ENCODE measurements at places on chromosomes 6 and 20.

DNA sequence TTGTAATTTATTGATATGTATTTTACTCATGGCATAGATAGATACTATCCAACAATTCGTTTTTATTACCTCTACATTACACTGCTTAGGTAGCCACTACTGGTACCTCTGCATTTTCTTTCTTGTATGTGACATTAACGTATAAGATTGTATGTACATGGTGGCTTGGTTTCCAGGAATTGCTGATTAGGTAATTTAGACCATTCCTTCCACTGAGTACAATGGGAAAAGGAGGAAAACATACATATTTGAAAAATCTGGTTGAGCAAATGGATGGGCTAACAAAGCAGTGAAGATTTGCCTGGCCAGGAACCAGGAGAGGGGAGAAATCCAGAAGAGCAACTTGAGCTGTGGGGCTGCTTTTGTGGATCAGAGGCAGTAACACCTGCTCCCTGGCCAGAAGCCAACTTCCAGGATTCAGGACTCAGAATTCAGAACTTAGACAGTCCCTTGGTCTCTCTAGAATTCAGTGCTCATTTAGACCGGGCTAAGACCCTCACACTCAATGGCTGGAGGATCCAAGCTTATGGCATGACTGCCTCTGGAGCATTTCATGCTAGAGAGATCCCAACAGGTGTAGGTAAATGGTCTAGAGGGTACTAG lies 17.9 kb upstream of the MICB start:
- DNase-seq, result no peak

- DNase-seq, result no peak
Observed at GRCh38 chr6:40610229-40610628, 23.1 kb upstream of the LRFN2 start.

- DNase-seq, result no peak
Observed at GRCh38 chr6:118187568-118188164, 280.6 kb downstream of the SLC35F1 start.

DNA sequence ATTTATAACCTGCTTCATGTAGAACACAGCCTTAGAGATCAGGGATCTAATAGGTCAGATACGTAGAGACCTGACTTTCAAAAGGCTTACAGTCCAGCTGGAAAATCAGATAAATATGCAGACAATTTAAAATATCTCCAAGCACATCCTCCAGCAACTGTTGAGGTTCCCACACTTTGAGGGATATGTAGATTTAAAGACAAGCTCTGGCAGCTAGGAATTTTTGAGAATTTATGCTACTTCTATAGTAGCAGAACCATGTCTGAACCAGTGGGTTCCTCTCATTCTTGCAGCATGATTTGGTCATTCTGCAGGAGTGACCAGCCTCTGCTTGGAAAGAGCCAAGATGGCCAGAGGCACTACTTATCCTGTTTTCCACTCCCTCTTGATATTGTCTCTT lies 60.5 kb downstream of the CYB5R4 start:
- no peak for DNase-seq

DNA sequence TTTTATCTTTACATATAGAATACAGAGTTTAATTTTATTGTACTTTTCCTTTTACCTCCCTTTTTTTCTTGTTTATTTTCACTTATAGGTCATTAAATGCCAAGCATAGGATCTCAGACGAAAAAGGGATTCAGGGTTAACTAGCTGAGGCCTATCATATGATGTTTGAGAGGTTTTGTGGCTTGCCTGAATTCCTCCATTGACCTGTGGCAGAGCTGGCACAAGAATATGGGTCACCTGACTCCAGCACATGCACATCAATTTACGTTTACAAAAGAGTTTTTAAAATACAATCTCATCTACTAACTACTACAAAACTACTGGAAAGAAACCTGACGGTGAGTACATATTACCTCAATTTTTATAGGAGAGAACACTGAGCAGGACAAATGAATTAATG lies 60.4 kb downstream of the SGK1 start:
- DNase-seq, result no peak

DNA sequence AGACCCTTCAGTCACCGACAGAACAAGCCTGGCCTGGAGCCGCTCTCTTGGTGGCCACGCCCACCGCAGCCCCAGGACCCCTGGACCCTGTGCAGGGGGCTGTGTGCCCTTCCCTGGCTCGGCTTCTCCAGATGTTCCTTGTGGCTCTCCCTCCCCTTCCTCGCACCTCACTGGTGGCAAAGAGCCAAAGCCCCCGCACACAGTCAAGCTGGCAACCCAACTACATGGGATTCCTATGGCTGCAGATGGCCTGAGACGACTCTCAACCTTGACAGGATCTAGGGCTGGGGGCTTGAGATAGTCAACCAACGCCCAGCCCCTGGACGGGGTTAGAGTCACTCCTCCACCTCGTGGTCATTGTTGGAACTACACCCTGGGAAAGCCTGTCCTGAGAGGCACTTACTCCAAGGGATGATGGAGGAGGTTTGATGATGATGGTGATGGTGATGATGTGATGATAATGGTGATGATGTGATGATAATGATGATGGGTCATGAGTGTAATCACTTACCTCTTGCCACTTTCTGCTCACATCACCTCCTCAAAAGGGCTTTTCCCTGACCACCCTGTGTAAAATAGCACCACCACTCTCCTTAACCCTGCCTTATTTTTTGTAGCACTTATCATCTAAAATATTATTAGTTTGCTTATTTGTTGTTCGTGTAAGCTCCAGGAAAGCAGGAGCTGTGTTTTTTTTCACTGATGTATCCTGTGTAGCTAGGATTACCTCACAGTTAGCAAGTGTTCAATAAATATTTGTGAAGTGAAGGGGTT lies 278.4 kb downstream of the LRFN2 start:
- peak; percentile 31 for DNase-seq

Measured in AML-193 (cell line).